ENCODE measurements at places on chromosomes 5 and 9.

DNA sequence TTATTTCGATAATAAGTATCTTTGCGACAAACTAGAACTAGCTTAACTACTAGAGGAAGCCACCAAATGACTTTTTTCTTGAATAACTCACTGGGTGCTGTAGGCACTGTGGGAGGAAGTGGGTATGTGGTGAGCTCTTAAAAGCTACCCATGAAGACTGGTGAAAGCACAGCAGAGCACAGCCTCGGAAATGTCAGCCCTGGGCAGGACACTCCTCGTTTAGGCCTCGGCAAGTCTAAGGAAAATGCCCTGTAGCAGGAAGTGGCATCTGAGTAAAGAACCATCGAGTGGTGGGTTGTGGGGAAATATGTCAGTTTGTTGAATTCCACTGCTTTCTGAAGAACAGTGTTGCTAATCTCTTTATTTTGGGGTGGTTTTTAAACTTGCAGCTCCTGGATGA lies 44.0 kb upstream of the NCS1 start:
- DNase-seq, result no peak

- DNase-seq, result no peak
Observed at GRCh38 chr5:150522504-150523414, 14.8 kb downstream of the NDST1 start.

- no peak for DNase-seq
Observed at GRCh38 chr9:17800418-17800817, 221.6 kb downstream of the SH3GL2 start.

- no peak for DNase-seq
Observed at GRCh38 chr5:168390491-168390890, 95.8 kb upstream of the RARS1 start.

DNA sequence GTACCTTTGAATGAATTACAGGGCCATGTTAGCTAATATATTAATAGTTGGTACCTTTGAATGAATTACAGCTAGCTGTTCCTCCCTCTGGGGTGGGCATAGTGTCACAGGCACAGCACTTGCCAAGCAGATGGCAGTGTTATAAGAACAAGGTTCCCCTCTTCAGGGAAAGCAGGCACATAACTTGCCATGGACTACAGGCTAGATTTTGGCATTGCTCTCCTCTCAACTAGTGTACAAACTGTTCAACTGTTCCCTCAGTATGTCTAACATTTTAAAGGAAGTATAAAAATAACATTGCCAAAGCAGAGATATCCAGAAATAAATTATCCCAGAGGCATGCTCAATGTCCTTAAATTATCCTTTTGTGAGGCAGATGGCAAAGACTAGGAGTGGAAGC lies 33.7 kb downstream of the ABITRAM start:
- DNase-seq, result no peak

- DNase-seq, result no peak
Observed at GRCh38 chr5:120806202-120806601, 342.1 kb downstream of the PRR16 start.

- no peak for DNase-seq
Observed at GRCh38 chr9:127781806-127782205, 3.3 kb upstream of the SH2D3C start.

GRCh38 chr5:174897281-174897950 lies 173.0 kb downstream of the MSX2 start:
- no peak for DNase-seq

DNA sequence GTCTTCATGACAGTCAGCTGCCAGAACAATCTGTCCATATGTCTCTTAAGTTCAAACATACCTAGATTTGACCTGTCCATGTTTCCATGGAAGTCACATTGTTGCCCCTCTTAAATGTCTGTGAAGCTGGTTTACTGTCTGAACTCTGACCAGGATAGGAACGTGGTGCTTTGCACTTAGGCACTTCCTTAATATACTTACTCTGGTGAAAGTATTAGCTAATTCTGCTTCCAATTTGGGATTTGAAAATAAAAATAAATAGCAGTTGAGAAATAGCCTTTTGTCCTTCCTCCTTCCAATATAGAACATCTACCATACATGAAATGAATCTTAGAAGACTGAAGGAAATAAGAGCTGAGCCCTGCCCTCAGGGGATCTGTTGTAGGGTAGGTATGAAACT lies 524.5 kb upstream of the CLINT1 start:
- DNase-seq, result no peak

GRCh38 chr5:139445325-139446170 lies 6.2 kb upstream of the DNAJC18 start:
- DNase-seq, result no peak

GRCh38 chr9:38195737-38196161 lies 126.7 kb upstream of the SHB start:
- DNase-seq, result no peak

GRCh38 chr9:81540142-81540710 lies 149.1 kb downstream of the TLE1 start:
- no peak for DNase-seq

DNA sequence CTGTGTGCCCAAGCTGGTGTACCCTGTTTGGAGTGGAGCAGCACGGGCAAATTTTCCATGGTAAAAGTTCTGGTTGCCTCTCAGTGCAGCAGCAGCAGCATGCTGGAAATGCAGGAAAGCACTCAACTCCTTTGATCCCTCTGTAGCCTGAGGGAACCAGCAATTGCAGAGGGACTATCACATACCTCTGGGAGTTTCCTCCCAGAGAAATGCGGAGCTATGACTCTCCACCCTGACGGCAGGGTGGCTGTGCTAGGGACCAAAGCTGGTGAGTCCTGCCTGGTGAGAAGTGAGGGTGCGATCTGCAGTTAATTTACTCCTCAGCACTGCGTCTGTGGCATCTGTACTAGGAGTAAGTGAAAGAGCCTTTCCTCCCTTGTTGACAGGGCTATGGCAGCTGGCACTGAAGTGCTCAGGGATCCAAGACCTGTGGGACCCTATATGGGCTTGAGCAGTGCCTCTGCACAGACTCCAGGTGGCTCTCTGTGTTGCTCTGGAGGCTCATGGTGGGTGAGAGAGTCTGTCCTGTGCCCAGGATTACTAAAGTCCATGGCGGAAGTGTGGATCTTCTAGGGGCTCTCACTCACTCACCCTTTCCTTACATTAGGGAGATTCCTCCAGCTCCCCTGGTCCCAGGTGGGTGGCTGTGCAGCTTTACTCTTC lies 601.2 kb upstream of the TYRP1 start:
- DNase-seq, result no peak

DNA sequence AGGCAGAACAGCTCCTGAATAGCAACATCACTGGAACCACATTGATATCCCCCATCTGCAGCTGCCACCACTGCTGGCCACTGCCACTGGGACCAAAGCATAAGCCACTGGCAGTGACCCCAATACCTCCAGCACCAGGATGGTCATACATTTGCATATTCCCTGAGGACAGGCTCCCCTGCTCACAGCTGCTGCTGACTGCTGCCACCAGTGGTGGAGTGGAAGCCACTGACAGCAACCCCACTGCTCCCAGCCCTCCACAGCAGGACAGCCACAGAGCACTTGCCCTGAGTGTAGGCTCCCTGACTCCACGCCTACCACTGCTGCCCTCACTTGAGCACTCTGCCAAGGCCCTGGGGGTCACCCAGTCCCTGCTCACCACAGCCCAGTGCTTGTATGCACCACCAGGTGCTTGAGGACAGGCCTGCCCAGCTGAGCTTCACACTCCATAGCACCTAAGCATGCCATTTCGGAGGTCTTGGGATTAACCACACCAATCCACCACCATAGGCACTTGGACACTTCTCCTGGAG lies 327.4 kb upstream of the RPS23 start:
- no peak for DNase-seq

GRCh38 chr5:36450229-36451014 lies 148.7 kb upstream of the RANBP3L start:
- DNase-seq, result no peak

- no peak for DNase-seq
Observed at GRCh38 chr5:83964271-83964670, 243.6 kb upstream of the HAPLN1 start.

DNA sequence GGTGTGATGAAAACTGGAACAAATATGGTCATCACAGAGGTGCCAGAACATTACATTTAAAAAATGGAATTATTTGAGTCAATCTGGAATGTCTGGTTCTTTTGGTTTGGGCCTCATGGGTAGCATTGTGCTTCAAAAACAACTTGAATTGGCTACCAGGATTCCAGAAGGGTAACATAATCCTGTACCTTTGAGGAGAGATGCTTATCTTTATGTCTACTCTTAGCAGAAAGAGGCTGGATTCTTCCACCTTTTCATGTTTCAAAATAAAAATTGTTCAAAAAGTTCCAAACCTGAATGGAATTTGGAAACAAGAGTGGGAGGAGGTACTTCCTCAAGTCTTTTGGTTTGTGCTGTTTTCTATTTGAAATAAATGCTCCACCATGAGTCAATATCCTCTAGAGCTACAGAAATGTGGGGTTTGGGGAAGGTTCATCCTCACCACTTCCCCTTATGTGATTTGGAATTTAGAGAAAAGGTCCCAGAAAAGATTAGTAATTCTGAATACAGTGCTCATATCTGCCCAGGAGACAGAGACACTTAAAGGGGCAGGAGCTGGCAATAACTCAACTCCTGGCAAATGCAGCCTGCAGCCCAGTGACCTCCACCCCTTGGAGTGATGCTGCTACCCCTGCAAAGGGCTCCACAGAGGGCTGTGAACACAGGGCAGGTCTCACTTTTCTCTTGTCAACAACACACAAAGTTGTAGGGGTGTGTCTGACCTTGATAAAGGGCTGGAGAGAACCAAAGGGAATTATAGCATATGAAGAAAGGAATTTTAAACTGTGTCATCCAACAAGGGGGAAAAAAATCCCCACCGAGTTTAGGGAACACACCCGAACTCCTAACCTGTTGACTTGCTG lies 272.8 kb downstream of the CWC27 start:
- no peak for DNase-seq

GRCh38 chr5:40481241-40481640 lies 198.5 kb upstream of the PTGER4 start:
- no peak for DNase-seq

DNA sequence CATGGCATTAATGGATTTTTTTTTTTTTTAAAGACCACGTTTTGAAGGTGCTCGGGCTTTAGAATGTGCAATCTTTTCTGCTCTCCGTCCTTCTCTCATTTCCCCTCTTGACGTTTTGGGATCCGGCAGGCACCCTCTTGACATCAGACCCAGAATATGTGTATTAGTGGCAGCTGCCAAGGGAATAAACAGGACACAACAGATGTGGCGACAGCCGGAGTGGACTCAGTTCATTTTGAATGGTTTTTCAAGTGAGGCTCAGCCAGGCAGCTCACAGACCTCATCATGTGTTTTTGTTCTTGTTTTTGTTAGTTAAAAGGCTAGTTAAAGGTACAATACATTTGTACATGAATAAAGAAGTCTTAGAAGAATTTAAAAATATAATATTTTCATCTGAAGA lies 365.0 kb upstream of the SEMA6A start:
- DNase-seq, result no peak

GRCh38 chr5:109619021-109619460 lies 70.7 kb upstream of the MAN2A1 start:
- DNase-seq, result no peak

GRCh38 chr9:131529597-131530545 lies 1.2 kb downstream of the UCK1 start:
- no peak for DNase-seq

DNA sequence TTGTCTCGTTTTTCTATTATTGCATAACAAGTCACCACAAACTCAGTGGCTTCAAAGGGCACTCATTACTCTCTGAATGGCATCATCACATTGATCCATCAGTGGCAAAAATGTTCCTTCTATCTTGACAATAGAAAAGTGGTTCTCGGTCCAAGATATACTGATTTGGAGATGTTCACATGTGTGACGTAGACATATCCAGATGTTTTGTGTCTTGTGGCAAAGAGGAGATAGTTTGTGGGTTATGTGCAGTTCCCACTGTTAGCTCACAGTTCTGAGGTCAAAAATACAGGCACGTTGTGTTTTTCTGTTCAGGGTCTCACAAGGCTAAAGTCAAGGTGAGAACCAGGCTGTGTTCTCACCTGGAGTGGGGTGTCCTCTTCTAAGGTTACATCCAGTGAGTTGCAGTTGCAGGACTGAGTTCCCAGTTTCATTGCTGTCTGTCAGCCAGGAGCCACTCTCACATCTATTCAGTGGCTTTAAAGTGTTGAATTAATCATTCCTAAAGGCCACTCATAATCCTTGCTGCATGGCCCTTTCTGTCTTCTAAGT lies 55.3 kb downstream of the GAS1 start:
- DNase-seq, result no peak

DNA sequence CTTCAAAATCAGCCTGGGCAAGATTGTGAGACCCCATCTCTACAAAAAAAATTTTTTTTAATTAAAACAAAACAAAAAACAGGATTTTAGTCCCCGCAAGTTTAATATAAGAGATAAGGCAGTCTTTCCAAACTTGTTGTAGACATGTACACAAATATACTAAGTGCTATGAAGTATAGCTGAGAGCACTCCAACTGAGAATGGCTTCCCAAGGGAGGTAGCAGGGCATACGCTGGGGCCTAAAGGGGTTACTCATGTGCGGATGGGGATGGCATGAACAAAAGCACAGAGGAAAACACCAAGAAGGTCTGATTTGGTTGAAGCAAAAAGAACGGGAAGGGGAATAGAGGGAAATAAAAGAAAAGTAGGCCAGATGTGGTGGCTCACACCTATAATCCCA lies 21.1 kb downstream of the SAR1B start:
- DNase-seq, result no peak

DNA sequence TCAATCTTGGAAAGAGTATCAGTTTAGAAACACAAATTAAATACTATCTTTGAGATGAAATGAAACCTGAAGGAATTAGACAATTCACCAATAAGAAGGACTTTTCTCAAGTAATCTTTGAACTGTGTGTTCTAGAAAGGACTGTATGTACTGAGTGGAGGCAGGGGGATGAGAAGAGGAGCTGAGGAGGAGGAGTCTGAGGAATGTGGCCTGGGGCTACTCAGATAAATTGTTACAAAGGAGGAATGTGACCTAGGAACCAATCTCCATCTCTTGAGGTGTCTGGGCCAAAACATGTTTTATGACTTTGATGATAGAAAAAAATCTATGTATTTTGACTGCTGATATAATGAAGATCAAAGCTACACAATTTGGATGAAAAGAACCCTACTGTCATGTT lies 124.3 kb upstream of the ANKRD55 start:
- DNase-seq, result no peak

DNA sequence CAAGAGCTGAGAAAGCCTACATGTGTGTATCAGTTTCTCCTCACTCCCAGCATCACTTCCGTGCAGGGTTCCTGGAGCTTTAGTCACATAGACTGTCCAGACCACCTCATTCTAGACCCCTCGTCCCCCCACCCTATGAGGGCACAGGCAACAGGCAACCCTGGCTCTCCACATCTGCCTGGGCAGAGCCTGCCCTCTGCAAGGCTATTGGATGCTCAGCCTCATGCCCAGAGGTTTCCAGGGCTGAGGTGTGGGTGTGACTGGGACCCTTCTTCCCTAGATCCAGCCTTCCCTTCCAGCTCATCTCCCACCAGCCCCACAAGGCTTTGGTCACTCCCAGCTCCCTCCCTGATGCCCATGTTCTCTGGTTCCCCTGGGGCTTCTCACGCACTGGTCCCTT lies 161.4 kb downstream of the PAX5 start:
- no peak for DNase-seq

GRCh38 chr9:30697958-30698357 lies 1686.5 kb upstream of the ACO1 start:
- DNase-seq, result no peak
